Activated CD4-positive, alpha-beta T cell treated with anti-CD3 and anti-CD28 coated beads, Interleukin-2, amount 50 U/mL, for 24 hours (primary cell): ENCODE measurements at places on chromosomes 5 and 9.
A peak's percentile ranks its signal among the peaks of the same experiment; 100 is the strongest.

GRCh38 chr9:137062384-137062783 is 8.0 kb downstream of the SAPCD2 start:
- DNase-seq = no peak

DNA sequence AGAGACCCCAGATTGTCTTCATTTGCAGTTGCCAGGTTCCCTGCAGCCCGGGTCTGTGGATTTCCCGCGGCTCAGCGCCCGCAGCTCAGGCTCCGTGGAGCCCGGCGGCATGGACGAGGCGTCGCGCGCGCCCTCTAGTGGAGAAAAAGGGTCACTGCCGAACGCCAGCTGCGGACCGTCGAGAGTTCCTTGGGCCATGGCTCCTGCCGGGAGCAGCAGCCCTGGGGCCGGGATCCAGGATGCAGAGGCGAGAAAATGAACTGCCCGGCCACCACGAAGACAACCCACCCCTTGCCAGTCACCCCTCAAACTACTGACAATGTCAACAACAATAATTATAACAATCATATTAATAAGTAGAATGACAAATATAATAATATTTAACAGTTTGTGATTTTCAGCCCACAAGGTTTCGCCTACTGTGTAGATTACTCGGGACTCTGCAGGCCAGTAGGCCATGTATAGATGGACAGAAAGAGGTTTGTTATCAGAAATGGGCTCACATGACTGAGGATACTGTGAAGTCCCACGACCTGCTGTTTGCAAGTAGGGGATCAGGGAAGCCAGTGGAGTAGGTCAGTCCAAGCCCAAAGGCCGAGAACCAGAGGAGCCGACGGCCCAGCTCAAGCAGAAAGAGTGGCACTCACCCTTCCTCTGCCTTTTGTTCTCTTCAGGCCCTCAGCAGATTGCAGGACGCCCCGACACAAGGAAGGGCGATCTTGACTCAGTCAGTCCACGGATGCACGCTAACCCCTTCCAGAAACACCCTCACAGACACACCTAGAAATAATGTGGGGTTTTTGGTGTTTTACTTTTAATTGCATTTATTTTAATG is 43.1 kb downstream of the BOD1 start:
- DNase-seq = peak; percentile 43

DNA sequence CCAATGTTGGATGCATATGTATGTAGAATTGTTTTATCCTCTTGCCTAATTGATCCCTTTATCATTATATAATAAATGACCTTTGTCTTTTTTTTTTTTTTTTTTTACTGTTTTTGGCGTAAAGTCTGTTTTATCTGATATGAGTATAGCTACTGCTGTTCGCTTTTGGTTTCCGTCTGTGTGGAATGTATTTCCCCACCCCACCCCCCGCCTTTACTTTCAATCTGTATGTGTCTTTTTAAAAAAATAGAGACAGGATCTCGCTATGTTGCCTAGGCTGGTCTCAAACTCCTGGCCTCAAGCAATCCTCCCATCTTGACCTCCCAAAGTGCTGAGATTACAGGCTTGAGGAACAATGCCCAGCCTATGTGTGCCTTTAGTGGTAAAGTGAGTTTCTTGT is 11.3 kb downstream of the AHRR start:
- peak; percentile 36 for DNase-seq

DNA sequence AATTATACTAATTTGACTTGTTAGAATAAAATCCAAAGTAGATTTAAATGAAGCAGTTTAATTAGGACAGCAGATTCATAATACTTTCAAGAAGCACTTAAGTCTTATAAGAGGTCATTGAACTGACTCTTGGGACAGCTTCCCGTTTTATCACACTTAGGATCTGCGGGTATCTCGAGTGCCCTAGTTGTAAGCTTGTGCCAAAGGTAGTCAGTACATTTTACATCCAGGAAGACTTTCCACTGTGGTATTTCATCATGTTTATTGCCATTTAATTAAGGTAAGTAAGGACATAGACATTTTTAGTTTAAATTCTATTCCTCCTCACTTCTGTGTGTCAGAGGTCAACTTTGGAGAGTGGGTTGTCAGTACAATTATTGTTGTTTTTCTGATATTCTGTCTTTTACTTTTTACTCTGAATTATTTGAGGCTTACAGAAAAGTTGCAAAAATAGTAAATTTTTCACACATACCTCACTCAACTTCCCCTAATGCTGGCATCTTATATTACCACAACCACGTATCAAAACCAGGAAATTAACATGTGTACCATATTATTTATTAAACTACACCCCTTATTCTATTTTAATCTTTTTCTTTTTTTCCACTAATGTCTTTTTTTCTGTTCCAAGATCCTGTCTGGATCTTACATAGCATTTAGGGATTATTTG is 7.5 kb upstream of the ZNF367 start:
- no peak for DNase-seq

DNA sequence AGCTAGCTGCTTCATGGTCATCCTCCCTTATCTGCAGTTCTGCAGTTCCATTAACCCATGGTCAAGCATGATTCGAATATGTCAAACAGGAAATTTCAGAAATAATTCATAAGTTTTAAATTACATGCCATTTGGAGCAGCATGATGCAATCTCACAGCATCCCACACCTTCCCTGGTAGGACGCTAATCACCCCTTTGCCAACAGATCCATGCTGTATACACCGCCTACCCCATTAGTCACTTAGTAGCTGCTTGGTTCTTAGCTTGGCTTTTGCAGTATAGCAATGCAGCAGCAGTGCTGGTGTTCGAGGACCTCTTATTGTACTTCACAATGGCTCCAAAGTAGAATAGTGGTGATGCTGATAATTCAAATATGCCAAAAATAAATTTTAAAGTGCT is 739.7 kb upstream of the CDH9 start:
- no peak for DNase-seq

DNA sequence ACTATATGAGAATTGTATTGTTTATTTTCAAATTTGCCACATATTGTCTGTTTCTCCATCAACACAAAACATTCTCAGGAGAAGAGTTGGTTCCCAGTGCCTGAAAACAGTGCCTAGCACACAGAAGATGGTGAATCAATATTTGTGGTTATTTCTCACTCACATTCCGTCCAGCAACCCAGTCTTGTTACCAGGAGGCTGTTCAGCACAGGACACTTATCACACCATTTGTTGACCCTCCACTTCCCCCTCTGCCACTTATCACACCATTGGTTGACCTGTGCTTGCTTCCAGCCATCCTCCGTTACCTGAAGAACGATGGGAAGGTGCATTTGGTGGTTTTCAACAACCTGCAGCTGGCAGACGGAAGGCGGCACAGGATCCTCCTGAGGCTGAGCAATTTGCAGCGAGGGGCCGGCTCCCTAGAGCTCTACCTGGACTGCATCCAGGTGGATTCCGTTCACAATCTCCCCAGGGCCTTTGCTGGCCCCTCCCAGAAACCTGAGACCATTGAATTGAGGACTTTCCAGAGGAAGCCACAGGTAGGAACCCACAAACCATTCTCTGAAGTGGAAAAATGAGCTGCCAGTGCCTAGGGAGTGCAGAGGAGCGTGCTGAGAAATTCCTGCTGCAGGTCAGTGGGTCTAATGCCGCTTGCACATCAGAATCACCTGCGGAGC is 20.5 kb downstream of the THBS4 start:
- no peak for DNase-seq

DNA sequence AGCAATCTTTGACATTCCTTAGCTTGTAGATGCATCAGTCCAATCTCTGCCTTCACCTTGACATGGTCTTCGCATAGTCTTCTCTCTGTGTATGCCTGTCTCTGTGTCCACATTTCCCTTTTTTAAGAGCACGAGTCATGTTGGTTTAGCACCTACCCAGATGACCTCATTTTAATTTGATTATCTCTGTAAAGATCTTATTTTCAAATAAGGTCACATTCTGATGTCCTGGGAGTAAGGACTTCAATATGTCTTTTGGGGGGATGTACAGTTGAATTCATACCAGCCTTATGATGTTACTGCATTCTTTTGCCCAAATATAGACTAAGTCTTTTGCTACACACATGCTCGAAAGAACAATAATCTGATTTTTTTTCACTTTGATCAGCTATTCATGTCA is 6.9 kb downstream of the KCTD16 start:
- DNase-seq = no peak

DNA sequence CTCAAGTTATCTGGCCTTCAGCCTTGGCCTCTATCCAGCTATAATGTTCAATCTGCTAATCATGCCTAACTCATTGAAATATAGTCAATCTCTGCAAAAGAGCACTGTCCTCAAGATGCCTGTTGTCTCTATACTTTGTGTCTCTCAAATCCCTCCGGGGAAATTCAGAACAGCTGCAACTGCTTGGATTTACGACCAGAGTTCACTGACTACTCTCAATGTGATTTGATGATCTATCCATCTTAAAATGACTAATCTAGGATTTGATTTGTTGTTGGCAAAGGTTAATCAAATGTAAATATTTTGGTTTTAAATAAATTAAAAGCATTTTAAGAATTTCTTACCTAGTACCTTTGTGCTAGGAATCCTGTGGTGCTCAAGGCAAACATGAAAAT is 40.9 kb downstream of the SVEP1 start:
- no peak for DNase-seq

- DNase-seq = no peak
Observed at GRCh38 chr5:154193283-154193682, 2.8 kb downstream of the GALNT10 start.
